ENCODE measurements at places on chromosomes 13 and 19. TPM values are rescaled to one million over a fixed set of nuclear protein-coding genes. Genes with fewer than 3 reads are reported as not detected.
A peak's percentile ranks its signal among the peaks of the same experiment; 100 is the strongest.

DNA sequence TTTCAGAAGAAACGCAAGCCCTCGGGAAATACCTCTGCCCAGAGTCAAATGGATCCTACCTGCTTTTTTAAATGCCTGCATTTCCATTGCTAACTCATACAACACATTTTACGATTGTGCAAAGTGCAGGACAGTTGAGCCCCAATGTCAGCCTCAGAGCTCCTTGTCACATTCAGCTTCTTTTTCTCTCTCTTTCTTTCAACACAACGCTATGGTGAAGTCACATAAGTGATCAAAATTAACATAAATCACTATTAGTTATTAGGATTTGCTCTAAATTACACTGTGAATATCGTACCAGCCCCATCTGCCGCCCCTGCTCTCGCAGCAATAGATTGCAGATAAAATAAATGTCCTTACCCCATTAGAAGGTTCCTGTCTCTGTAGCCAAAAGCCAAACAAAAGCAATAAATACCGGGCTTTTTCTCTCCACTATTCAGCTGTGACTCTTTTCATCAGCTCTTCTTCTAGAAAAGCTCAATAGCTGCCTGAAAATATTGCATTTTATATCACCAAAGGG lies 8.8 kb downstream of the POU4F1 start:
- H3K27ac ChIP-seq = peak overlapping the region; percentile 64
- peaks cover 2% of the 10 kb centered on the region for H3K4me1 ChIP-seq
- H3K36me3 ChIP-seq = no peaks in the 10 kb centered on the region

- no peak for DNase-seq
- no peak overlapping the region for H3K27ac ChIP-seq
- peaks cover 22% of the 10 kb centered on the region for H3K4me1 ChIP-seq
- H3K36me3 ChIP-seq = no peaks in the 10 kb centered on the region
- H3K4me3 ChIP-seq = no peak overlapping the region
Observed at GRCh38 chr13:40271931-40272775, 394.3 kb downstream of the FOXO1 start.

GRCh38 chr13:86992251-86992650 lies 678.9 kb upstream of the SLITRK5 start:
- DNase-seq = no peak
- H3K27ac ChIP-seq = no peak overlapping the region
- no peaks in the 10 kb centered on the region for H3K36me3 ChIP-seq
- no peak overlapping the region for H3K4me3 ChIP-seq
- no peaks in the 10 kb centered on the region for H3K4me1 ChIP-seq
- no peaks in the 10 kb centered on the region for H3K27me3 ChIP-seq

DNA sequence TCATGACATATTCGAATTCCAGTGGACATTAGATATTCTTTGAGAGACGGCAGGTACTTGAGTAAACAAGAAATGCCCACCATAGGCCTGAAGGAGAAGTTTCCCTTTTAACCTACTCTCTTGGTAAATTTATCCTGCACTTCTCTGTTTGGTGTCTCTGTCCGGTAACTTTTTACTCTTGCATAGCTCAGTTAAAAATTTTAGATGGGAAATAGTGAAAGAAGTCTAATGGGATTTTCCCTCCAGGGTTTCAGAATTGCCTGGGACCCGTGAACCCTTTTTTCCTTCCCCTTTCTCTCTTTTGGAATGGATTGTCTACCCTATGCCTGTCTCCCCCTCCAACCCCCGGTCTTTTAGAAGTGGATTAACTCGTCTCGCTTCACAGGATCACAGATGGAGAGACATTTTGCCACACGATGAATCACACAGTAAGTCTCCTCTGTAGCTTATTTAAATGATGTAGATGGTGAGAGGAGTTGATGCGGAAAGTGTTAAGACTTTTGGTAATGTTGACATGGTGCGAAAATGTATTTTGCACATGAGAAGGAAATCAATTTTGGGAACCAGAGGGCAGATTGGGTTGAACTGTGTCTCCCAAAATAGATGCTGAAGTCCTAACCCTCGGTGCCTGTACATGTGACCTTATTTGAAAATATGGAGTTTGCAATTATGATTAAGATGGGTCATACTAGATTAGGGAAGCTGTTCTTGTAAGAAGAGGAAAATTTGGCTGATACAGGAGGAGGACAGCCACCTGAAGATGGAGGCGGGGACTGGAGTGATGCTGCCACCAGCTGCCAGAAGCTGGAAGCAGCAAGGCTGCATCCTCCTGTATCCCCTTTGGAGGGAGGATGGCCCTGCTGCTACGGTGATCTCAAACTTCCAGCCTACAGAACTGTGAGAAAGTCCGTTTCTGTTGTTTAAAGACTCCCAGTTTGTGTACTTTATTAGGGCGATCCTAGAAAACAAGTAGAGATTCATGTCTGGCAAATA lies 711 bp upstream of the MIPEP start:
- peaks cover 2% of the 10 kb centered on the region for H3K36me3 ChIP-seq
- DNase-seq = no peak
- peak overlapping the region; percentile 78 for H3K27ac ChIP-seq
- H3K4me1 ChIP-seq = peaks cover 23% of the 10 kb centered on the region

Gene FREM2
- 0.23 TPM for total RNA-seq

GRCh38 chr13:106507560-106508274 lies 27.7 kb downstream of the EFNB2 start:
- DNase-seq = no peak
- peaks cover 5% of the 10 kb centered on the region for H3K4me1 ChIP-seq
- H3K27ac ChIP-seq = peak overlapping the region; percentile 31
- H3K27me3 ChIP-seq = peaks cover 31% of the 10 kb centered on the region

GRCh38 chr19:48637948-48638830 lies 1.0 kb upstream of the DBP start:
- peak overlapping the region; percentile 98 for H3K4me3 ChIP-seq
- peak; percentile 92 for DNase-seq
- H3K4me1 ChIP-seq = peaks cover 49% of the 10 kb centered on the region
- H3K36me3 ChIP-seq = peaks cover 3% of the 10 kb centered on the region
- peaks cover 5% of the 10 kb centered on the region for H3K27me3 ChIP-seq

Gene LILRA2
- total RNA-seq = not detected

Gene MYH14
- not detected for total RNA-seq

GRCh38 chr19:55341171-55341588 lies 1.5 kb downstream of the KMT5C start:
- H3K27me3 ChIP-seq = peaks cover 10% of the 10 kb centered on the region
- H3K4me1 ChIP-seq = peaks cover 17% of the 10 kb centered on the region
- H3K27ac ChIP-seq = peak overlapping the region; percentile 89
- peaks cover 3% of the 10 kb centered on the region for H3K36me3 ChIP-seq

Gene BEST2
- total RNA-seq = not detected

DNA sequence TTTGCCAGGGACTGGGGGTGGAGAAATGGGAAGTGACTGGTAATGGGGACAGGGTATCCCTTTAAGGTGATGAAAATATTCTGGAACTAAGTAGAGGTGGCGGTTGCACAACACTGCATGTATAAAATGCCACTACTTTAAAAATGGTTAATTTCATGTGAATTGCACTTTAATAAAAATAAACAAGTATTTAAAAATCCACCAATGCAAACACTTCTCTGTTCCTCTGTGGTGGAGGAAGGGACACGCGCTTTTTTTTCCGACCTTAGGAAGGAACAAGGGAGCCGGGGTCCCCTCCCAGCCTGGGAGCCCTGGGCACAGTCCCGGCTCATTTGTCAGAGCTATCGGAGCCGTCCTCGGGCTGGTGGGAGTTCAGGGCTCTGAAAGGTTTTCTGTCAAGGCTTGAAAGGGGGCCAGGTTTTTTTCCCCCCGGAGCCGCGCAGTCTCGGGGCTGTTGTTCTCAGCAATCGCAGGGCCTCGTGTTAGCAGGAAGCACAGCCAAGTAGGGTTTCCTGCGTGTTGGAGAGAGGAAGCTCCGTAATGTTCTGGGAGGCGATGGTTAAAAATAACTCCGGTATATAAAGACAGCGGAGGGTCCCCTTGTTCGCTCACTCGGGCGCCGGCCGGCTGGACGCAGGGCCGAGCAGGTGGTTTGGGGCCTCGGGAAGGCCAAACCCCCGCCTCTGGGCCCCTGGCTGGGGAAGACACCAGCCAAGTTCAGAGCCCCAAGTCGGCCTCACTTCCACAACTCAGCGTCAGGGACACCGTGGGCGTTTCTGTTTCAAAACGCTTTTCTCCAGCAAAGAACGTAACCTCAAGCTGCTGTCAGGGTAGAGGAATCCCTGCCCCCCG lies 41.2 kb upstream of the KLF2 start:
- DNase-seq = peak; percentile 54
- no peaks in the 10 kb centered on the region for H3K36me3 ChIP-seq
- peaks cover 24% of the 10 kb centered on the region for H3K4me1 ChIP-seq
- H3K4me3 ChIP-seq = no peak overlapping the region
- peaks cover 48% of the 10 kb centered on the region for H3K27me3 ChIP-seq

DNA sequence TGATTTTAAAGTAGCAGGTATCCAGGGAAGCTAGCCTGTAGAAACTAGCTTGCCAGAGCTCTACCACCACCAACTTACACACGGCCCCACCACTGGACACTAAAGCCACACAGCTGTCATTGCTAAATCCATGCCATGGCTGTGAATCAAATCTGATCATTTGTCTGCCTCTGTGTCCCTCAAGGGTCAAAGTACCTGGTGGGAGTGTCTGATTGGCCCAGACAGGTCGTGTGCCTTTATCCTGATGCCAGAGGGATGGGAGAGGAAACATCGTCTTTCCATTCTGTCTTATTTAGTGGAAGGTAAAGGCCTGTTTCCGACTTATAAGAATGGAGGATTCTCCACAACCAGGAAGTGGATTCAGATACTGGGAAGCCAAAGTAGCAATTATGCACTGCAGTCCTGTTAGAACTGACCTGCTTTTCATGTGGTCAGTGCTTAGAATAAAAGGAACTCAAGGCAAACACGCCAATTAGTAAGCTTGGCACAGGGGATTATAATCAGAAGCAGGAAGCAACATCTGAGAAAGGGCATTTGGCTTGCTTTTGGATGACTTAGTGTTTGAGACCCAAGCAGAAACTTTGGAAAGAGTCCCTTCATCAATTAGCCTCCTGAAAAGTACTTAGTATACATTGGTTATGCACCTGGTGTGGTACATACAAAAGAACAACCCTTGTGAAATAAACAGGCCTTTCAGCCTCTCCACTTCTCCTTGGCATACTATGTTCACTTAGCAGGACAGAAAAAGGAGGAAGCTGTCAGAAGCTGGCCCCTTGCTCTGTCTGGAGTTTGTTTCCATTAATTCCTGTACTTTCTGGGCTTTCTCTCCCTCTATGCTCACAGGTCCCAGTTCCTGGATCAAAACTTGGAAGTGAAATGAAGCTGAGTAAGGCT lies 192.4 kb downstream of the NUFIP1 start:
- no peak overlapping the region for H3K27ac ChIP-seq
- peaks cover 7% of the 10 kb centered on the region for H3K27me3 ChIP-seq
- no peaks in the 10 kb centered on the region for H3K36me3 ChIP-seq
- no peak for DNase-seq
- no peaks in the 10 kb centered on the region for H3K4me1 ChIP-seq

DNA sequence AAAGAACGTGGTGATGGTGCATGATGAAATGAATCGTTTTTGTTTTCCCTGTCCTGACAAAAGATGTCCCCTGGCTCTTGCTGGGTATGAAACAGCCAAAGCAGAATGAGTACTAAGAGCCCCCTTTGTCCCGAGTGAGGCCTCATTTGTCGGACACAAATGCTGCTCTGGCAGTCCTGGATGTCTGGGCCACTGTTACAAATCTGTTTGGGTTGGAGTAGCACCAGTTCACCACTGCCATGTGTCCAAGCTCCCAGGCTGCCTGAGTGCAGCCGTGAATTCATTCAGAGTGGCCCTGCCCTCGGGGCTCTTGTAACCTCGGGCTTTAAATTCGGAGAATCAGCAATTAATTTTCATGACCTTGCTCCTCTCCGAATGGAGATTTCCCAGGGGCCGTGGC lies 182.4 kb downstream of the NUFIP1 start:
- no peak overlapping the region for H3K27ac ChIP-seq
- H3K4me3 ChIP-seq = no peak overlapping the region
- H3K4me1 ChIP-seq = peaks cover 7% of the 10 kb centered on the region

DNA sequence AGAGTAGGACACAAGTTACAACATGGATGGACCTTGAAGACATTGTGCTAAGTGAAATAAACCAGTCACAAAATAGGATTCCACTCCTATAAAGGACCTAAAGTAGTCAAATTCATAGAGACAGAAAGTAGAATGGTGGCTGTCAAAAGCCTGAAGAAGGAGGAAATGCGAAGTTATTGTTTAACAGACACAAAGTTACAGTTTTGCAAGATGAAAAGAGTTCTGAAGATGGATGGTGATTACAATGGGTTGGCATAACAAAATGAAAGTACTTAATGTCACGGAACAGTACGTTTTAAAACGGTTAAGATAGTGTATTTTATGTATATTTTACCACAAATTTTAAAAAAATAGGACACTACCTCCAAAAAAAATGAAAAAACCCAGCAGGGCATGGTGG lies 34.8 kb downstream of the FOXO1 start:
- peak overlapping the region; percentile 41 for H3K27ac ChIP-seq
- H3K4me1 ChIP-seq = peaks cover 56% of the 10 kb centered on the region
- H3K36me3 ChIP-seq = peaks cover 23% of the 10 kb centered on the region

Gene CRLF1
- not detected for total RNA-seq

DNA sequence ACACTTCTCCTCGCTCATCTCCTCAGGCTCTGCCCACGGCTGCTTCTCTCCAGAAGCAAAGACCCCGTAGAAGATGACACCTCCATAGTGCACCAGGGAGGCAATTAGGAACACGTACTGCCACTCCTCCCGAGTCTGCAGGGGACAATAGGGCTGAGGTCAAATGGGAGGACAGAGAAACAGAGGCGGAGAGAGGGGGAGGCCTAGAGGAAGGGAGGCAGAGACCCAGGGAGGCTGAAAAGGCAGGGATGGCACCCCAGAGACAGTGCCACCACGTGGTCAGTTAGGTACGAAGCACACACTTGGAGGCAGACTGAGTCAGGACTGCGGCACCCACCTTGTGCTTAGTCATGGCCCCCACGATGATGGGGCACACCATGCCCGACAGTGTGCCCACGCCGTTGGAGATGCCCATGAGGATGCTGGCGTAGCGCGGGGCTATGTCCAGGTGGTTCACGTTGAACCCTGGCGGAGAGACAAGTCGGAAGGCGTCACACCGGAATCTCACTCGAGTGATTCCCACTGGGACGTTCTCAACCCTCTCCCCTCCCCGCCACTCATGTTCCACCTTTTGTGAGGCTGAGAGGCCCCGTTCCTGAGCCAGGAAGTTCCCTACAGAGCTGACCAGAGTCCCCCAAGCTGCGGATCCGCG lies 5.6 kb downstream of the GFY start:
- H3K4me3 ChIP-seq = no peak overlapping the region
- no peak overlapping the region for H3K27ac ChIP-seq

Gene S1PR4
- total RNA-seq = 155 TPM

Gene AXL
- total RNA-seq = 0.29 TPM

Gene TTC9B
- total RNA-seq = not detected
